NCI-H187 treated with DMSO at 0.1 percent for 48 hours (cell line): ENCODE measurements at places on chromosomes 16 and 17.

DNA sequence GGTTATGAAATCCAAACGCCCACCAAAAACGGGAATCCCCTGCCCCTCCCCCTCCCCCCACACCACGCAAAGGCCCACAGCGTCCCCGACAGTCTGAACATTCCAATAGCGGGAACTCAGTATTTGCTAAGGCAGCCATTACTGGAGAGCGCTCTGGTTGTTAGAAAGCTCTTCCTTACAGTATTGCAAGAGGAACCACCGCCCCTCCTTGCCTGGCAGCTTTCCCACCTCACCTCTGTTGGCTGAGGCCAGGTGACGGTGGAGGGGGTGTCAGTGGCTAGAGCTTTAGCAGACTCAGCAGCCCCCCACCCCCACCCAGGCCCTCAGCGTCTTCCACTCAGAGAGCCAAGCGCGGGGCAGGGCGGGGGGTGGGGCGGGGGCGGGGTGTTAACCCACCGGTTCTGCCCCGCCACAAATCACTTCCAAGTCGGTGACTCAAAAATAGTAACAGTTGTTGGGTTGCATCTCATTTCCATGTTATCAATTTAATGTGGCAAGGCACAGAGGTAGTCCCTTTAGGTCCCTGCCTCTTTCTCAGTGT lies 2.2 kb upstream of the PLEKHH3 start:
- DNase-seq, result no peak

- DNase-seq, result no peak
Measured at GRCh38 chr17:16980061-16980460, 8.1 kb upstream of the TNFRSF13B start.

GRCh38 chr16:8585857-8586256 lies 4.5 kb downstream of the TMEM114 start:
- DNase-seq, result no peak

GRCh38 chr17:82058230-82058854 lies 6.6 kb downstream of the GPS1 start:
- no peak for DNase-seq
